NCI-H524 (cell line): ENCODE measurements at places on chromosomes 1 and 21.

- peak; percentile 93 for DNase-seq
Measured at GRCh38 chr1:232038706-232039677, 412.4 kb downstream of the DISC1 start.

DNA sequence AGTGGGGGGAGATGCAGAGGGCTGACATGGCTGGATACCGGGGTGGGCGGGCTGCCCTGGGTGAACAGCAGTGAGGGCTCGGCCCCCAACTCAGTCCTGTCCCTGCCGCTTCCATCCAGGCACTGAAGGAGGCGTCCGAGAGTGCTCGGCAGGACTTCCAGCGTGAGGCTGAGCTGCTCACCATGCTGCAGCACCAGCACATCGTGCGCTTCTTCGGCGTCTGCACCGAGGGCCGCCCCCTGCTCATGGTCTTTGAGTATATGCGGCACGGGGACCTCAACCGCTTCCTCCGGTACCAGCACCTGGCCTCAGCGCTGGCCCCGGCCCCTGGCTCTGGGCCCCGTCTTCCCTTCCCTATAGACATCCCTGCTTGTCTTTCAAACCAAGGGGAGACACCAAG lies 15.6 kb downstream of the NTRK1 start:
- no peak for DNase-seq

DNA sequence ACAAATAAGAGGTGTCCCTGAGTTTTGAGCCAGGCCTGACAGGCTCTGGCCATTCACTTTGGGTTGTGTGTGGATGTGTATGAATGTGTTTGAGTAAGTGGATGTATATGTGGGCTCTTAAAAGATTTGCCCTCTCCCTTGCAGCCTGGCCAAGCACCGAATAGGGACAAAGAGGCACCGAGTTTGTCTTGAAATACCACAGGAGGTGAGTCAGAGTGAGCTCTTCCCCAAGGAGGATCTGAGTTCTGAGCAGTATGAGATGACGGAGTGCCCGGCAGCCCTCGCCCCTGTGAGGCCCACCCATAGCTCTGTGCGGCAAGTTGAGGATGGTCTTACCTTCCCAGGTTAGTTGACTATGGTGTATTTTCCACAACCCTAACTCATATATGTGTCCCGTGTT lies 19.0 kb downstream of the KDM4A start:
- no peak for DNase-seq

DNA sequence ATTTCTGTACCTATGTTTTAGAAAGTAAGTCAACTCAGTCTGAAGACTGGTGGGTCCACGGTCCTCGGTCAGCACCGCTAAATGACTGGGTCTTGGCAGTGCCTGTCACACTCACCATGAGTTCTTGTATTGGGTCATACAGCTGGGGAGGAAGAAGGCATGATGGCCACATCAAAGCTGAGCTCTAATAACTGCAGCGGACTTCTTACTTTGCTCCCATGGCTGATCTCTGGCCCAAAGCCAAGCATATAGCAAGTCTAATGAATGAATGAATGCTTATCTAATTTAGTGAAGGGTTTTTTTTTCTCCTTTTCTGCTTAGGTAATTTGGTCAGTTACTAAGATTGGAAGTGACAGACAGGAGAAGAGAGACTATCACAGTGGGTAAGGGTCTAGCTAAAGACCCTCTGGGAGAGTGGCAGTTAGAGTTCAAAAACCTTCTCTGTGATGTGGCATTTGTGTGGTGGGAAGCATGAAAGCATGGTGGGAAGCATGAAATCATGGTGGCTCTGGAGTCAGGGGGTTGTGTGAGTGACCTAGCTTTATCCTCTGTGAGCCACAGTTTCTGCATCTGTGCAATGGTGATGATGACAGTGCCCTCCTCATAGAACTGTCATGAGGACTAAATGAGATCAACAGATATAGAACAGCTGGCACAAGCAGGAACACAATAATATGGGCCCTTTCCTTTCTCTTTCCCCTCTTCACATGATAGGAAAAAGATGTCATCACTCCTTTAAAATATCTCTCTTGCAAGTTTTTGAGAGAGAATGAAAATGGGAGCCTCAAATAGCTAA lies 78.9 kb upstream of the JAK1 start:
- no peak for DNase-seq

DNA sequence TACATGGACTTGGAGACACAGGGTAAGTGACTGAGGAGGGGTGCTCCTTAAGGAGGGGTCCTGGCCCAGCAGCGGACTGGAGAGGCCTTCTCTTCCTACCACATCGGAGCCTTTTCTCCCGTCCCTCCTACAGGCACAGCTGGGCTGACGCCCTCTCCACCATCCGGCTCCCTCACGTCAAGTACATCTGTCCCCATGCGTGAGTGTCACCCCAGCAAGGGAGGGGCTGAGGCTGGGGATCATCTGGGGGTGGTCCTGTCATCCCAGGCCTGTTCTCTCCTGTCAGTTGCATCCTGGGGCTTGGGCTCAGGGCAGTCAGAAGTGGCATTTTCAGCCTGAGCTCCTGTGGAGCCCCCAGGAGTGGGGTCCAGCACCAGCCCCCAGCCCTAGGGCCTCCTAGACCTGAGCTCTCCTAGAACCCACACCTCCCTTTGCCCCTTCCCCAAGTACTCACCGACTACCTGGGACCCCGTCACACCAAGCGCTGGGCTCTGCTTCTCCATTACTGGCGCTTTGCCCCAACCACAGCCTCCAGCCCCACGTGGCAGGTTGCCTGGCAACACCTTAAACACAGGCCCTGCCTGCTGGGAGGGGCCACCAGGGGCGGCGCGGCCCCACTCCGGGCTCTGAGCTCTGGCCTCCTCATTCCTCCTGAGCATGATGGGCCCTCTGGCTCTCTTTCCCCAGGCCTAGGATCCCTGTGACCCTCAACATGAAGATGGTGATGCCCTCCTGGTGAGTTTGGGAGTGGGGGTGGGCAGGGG lies 2.3 kb downstream of the LYPLA2 start:
- DNase-seq = no peak

GRCh38 chr1:45516465-45516864 lies 5.2 kb downstream of the PRDX1 start:
- DNase-seq = no peak

DNA sequence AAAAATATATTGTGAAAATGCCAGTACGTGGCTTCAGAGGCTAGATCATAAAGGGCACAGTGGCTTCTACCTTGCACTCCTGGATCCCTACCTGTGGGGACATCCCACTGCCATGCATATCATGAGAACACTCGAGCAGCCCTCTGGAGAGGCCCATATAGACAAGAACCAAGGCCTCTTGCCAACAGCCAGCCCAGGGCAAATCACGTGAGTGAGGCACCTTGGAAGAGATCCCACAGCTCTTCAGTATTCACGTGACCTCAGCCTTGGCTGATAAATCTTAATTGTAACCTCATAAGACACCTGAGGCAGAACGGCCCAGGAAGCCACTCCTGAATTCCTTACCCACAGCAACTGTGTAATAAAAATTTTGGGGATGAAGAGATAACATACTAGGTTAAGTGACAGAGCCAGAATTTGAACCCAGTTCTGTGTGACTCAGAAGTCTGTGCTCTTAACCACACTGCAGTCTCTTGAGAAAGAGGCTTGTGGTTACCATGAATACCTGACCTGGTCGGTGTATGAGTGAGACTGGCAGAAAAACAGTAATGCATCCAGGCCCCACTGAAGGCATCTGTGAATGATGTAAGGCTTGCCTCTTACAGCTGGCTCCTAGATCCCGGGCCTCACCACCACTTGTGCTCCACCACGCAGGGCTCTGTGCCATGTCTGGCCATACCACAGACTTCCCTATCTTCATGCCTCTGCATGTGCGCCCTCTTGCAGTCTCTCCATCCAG lies 6.9 kb upstream of the A3GALT2 start:
- DNase-seq = no peak

GRCh38 chr21:17513214-17514123 lies 626 bp downstream of the CXADR start:
- peak; percentile 43 for DNase-seq

GRCh38 chr1:196650403-196650802 lies 1.4 kb upstream of the CFH start:
- DNase-seq = peak; percentile 42

DNA sequence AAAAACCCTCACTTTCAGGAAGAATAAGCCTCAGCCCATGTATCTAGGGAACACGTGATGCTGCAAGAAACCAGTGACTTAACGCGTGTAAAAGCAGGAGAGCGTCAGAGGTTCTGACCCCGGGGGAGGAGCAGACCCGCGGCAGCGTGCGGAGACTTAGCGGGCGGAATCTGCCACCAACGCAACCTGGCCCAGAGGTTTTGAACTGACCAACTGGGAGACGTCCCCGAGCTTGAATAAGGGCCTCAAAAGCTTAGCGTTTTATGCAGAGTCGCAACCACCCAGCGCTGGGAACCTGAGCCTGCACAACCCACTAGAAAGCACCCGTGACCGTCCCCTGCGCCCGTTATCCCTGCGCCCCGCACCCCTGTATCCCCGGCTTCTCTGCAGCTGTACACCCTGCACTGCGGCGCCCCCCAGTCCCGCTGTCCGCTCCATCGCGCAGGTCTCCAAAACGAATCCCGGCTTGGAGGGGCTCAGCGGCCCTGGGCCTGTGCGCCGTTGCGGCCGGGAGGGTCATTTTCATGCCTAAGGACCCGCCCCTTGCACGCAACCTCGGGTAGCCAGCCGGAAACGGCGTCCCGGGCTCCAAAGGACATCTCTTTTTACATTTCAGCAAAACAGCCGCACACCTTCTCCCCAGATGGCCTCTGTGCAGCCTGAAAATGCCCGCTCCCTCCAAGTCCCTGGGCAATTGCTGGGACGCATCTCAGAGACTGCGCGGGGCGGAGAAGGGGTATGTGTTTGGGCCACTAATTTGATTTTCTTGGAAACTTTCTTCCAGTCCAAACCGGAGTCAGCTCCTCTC lies 29.4 kb upstream of the TRIM17 start:
- DNase-seq = no peak

DNA sequence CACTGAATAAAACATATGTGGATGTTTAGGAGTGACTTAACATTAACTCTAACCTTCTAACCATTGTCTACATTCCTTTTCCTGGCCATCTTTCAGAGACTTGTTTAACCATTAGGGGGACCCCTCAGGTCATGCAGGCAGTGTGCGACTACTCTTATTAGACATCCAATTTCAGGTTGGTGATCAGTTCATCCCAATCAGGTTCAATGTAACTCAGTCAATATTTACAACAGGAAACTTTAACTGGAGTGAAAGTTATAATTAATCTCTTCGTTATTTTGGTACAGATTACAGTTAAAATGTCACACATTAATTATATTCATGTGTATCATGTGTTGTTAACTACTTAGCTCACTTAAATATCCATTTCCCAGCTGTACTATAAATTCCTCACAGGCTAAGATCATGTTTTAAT lies 68.8 kb upstream of the RGS1 start:
- DNase-seq = no peak
